ENCODE measurements at places on chromosomes 2 and 18.

DNA sequence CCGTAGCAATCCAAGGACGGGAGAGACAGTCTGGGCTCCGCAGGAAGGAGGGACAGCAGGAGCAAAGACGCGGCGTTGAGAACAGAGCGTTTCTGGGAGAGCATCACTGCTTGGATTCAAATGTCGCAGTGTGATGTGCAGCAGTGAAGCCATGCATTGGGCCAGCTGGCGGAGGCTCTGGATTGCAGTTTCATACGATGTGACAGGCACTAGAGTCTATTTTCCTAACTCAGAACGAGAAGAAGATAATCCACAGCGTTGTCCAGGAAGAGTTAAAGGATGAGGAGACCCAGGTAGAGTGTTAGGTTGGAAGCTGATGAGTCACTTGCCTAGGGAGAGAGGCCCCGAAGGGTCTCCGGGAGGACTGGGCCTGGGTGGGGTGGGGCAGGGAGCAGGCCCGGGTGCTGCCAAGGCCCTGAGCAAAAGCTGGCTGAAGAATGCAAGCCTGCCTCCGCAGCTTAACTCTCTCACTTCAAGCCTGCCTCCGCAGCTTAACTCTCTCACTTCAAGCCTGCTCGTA, 17.7 kb upstream of the SEMA4C start:
- DNase-seq = no peak
- no peak overlapping the region for H3K4me3 ChIP-seq
- H3K4me1 ChIP-seq = peaks cover 39% of the 10 kb centered on the region
- H3K27ac ChIP-seq = no peak overlapping the region
- H3K36me3 ChIP-seq = no peaks in the 10 kb centered on the region
- H3K27me3 ChIP-seq = peaks cover 45% of the 10 kb centered on the region

DNA sequence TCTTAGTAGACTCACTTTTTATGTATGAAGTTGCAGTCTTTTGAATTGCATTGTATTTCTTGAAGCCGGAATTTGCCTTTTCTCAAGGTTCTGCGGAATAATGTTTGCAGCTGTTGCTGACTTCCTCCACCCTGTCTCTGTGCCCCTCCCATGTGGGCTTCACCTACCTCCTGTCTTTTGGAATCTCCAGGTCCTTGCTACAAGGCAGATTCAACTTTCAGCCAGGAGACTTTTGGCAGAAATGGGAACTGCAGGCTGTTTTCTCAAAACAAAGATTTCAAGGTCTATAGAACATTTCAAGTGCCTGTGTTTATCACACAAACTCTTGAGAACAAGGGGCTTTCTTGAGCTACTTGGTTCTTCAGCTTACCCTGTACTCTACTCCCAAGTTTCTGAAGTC, 25.6 kb downstream of the ZNF236 start:
- H3K27ac ChIP-seq = no peak overlapping the region
- no peak overlapping the region for H3K4me3 ChIP-seq
- DNase-seq = no peak
- peaks cover 19% of the 10 kb centered on the region for H3K4me1 ChIP-seq
- peaks cover 17% of the 10 kb centered on the region for H3K36me3 ChIP-seq

DNA sequence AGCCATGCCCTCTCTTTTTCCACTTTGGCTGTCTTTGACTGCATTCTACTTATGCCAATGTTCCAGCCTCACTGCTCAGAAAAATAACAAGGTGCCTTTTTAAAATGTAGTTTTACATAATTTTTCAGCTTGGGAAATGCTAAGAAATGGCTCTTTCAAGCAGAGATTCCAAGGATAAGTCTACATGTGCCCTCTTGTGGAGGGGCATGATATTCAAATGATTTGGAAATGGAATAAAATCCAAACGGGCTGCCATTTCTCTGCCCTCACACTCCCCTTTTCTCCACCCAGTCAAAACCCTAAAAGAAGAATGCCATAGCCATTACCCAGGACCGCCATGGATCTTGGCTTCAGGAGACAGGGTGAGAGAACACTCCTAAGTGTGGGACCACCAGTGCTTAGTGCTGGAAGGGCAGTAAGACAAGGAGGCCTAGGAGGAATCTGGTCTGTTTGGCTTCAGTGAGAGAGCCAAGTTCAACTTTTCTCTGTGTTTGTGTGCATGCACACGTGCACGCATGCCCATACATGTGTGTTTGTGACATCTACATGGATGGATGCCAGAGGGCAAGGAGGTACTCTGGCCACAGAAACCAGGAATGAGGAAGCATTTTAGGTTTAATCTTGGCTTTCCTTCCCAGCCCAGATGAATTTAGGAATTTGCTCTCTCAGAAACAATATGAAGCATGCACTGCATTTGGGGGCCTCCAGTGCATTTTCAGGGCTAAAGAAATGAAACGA, 174.0 kb upstream of the SLC14A2 start:
- no peaks in the 10 kb centered on the region for H3K27me3 ChIP-seq
- no peaks in the 10 kb centered on the region for H3K4me1 ChIP-seq
- DNase-seq = no peak
- H3K36me3 ChIP-seq = no peaks in the 10 kb centered on the region
- no peak overlapping the region for H3K4me3 ChIP-seq

DNA sequence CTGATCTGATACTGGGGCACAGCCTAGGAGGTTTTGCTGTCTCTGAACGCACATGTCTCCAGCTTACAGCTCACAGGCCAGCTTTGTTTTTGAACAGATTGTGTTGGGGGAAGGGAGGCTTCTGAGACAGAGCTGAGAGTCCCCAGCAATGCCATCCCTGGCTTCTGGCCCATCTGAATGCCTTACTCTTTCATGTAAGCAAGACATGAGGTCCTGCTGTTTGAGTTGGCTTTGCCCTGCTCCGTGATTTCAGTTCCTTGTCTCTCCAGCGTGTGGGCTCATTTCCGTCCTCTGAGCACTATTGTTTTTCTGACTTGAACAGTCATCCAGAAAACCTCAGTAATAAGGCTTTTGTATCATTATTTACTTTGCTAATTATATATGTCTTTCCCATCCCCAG, 194.9 kb upstream of the TNP1 start:
- no peaks in the 10 kb centered on the region for H3K4me1 ChIP-seq
- no peak for DNase-seq
- no peaks in the 10 kb centered on the region for H3K36me3 ChIP-seq
- H3K27ac ChIP-seq = no peak overlapping the region

DNA sequence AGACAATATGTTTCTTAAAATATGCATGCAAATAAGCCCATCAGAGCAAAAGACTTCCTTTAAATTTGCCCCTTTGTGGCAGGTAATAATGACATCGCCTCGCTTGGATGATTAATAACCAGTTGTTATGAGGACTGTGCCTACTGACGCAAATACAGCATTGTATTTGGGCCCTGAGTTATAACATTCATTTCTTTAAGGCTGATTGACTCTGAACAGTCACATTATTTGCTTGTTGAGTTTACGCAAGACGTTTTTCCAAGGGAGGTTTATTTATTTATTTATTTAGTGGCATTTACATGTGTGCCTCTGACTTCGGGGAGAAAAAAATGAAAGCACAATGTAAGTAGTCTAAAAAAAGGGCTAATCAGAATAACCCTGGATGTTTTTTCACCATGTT, 88.3 kb downstream of the SLC8A1 start:
- no peaks in the 10 kb centered on the region for H3K27me3 ChIP-seq
- no peak for DNase-seq
- H3K4me3 ChIP-seq = no peak overlapping the region
- H3K4me1 ChIP-seq = peaks cover 4% of the 10 kb centered on the region

DNA sequence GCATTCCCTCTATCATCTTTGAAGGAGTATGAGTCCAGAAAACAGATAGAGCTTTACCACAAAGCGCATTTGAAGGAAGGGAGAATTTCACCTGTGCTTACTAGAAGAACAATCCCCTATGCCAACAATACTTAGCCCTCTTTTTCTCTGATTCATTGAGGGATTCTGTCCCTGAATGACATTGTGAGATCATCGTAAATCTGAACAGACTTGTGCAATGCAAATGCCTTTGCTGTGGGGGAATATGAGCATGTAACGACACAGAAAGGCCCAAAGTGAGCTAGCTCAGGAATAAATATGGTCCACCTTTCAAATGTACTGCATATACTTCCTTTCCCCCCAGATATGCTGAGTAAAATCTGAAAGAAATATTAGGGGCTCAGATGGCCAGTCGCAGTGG, 67.6 kb downstream of the SCN1A start:
- H3K27me3 ChIP-seq = no peaks in the 10 kb centered on the region
- no peak for DNase-seq
- H3K4me3 ChIP-seq = no peak overlapping the region
- no peaks in the 10 kb centered on the region for H3K4me1 ChIP-seq

- no peak overlapping the region for H3K27ac ChIP-seq
- H3K4me3 ChIP-seq = no peak overlapping the region
- no peaks in the 10 kb centered on the region for H3K36me3 ChIP-seq
- H3K4me1 ChIP-seq = no peaks in the 10 kb centered on the region
These were observed 108.5 kb downstream of the TMEM18 start for GRCh38 chr2:568639-569235.

DNA sequence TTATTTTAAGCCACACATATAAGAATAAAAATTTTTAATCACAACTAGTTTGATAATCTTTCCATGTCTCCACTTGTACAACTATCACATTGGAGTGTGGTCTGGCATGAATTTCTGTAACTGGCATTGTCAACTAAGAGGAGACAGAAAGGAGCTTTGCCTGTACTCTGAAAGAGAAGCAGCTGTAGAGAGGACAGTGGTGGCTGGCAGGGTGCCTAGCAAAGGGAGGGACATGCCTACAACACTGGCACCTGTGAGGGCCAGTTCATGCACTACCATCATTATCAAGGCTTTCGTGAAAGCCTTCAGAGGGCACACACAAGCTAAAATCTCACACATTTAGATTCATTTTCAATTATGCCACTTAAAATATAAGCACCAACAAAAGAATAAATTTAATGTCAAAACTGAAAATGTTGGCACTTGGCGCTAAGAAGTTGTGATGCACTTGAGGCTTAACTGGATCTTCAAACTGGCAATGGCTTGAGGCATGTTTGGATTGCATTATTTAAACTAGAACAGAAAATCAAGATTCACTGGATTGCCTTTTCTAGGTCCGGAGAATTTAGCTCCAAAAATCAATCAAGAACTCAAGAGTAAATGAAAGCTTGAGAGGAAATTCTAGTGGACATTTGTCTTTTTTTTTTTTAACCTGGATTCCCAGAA, 238.6 kb downstream of the ZNF385B start:
- no peaks in the 10 kb centered on the region for H3K36me3 ChIP-seq
- no peak overlapping the region for H3K4me3 ChIP-seq
- no peaks in the 10 kb centered on the region for H3K27me3 ChIP-seq
- H3K4me1 ChIP-seq = no peaks in the 10 kb centered on the region
- no peak for DNase-seq

GRCh38 chr2:98381494-98381893, 35.2 kb downstream of the CNGA3 start:
- H3K27me3 ChIP-seq = peaks cover 48% of the 10 kb centered on the region
- H3K27ac ChIP-seq = no peak overlapping the region
- no peak for DNase-seq

DNA sequence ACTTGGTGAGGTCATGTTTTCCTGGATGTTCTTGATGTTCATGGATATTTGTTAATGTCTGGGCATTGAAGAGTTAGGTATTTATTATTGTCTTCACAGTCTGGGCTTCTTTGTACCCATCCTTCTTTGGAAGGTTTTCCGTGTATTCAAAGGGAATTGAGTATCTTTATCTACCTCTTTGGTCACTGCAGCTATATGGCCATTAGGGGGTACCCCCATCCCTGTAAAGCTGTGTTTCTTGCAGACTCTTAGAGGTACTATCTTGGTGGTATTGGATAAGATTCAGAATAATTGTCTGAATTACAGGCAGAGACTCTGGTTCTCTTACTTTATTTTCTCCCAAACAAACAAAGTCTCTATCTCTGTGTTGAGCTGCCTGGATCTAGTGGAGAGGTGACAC, 401.6 kb upstream of the FSIP2 start:
- H3K27me3 ChIP-seq = no peaks in the 10 kb centered on the region
- H3K36me3 ChIP-seq = no peaks in the 10 kb centered on the region
- H3K4me3 ChIP-seq = no peak overlapping the region
- no peak overlapping the region for H3K27ac ChIP-seq
- DNase-seq = no peak
- no peaks in the 10 kb centered on the region for H3K4me1 ChIP-seq

- no peaks in the 10 kb centered on the region for H3K4me1 ChIP-seq
- H3K27me3 ChIP-seq = no peaks in the 10 kb centered on the region
- H3K36me3 ChIP-seq = no peaks in the 10 kb centered on the region
- no peak overlapping the region for H3K4me3 ChIP-seq
- H3K27ac ChIP-seq = no peak overlapping the region
These were observed 461.2 kb upstream of the TMEFF2 start for GRCh38 chr2:192655916-192656315.

GRCh38 chr2:118169359-118170005, 81.2 kb downstream of the INSIG2 start:
- peaks cover 9% of the 10 kb centered on the region for H3K27me3 ChIP-seq
- H3K4me3 ChIP-seq = no peak overlapping the region
- no peak overlapping the region for H3K27ac ChIP-seq
- peak; percentile 59 for DNase-seq
- H3K36me3 ChIP-seq = peaks cover 3% of the 10 kb centered on the region

- no peaks in the 10 kb centered on the region for H3K27me3 ChIP-seq
- no peak overlapping the region for H3K4me3 ChIP-seq
- no peak overlapping the region for H3K27ac ChIP-seq
- H3K36me3 ChIP-seq = no peaks in the 10 kb centered on the region
These were observed 172.3 kb downstream of the ALK start for GRCh38 chr2:29749041-29749440.

GRCh38 chr2:240561325-240561971, 1.3 kb downstream of the DUSP28 start:
- peaks cover 57% of the 10 kb centered on the region for H3K36me3 ChIP-seq
- no peaks in the 10 kb centered on the region for H3K27me3 ChIP-seq
- DNase-seq = peak; percentile 27
- H3K4me1 ChIP-seq = peaks cover 78% of the 10 kb centered on the region

- H3K4me3 ChIP-seq = no peak overlapping the region
- no peaks in the 10 kb centered on the region for H3K4me1 ChIP-seq
- no peak for DNase-seq
- no peak overlapping the region for H3K27ac ChIP-seq
- no peaks in the 10 kb centered on the region for H3K27me3 ChIP-seq
These were observed 726.6 kb upstream of the FANCL start for GRCh38 chr2:58967736-58968135.

DNA sequence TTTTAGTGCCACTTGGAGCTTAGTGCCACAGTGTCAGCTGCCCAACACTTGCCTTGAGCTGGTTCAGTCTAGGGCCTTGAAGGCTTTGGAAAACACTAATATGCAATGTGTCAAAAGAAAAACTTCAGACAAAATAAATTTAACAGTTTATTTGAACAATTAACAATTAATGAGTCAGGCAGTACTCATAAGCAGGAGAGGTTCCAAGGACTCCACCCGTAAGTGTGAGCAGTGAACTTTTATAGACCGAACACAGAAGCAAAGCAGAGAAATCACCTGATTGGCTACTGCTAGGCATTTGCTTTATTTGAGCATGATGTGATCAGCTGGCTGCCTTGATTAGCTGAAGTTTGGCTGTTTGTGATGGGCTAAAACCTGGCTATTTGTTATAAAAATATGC, 49.5 kb upstream of the TBC1D8 start:
- H3K36me3 ChIP-seq = no peaks in the 10 kb centered on the region
- no peak overlapping the region for H3K4me3 ChIP-seq
- DNase-seq = no peak
- no peak overlapping the region for H3K27ac ChIP-seq
- peaks cover 10% of the 10 kb centered on the region for H3K4me1 ChIP-seq

GRCh38 chr18:47747260-47747795, 183.1 kb downstream of the SMAD2 start:
- no peaks in the 10 kb centered on the region for H3K36me3 ChIP-seq
- DNase-seq = no peak
- no peak overlapping the region for H3K27ac ChIP-seq
- H3K27me3 ChIP-seq = peaks cover 29% of the 10 kb centered on the region
- peaks cover 3% of the 10 kb centered on the region for H3K4me1 ChIP-seq

- peak overlapping the region; percentile 7 for H3K4me3 ChIP-seq
- DNase-seq = no peak
- H3K27ac ChIP-seq = peak overlapping the region; percentile 73
- H3K36me3 ChIP-seq = no peaks in the 10 kb centered on the region
- no peaks in the 10 kb centered on the region for H3K27me3 ChIP-seq
- H3K4me1 ChIP-seq = peaks cover 26% of the 10 kb centered on the region
These were observed 96.5 kb downstream of the EHBP1 start for GRCh38 chr2:62801814-62802523.

Data from activated naive CD4-positive, alpha-beta T cell treated with anti-CD3 and anti-CD28 coated beads, Interleukin-2, amount 10 ng/mL, durations not matched to agents 7 days and 5 days (primary cell).